Astrocyte of the cerebellum (primary cell): ENCODE measurements at places on chromosomes 5 and 9.
A peak's percentile ranks its signal among the peaks of the same experiment; 100 is the strongest.

- no peak for DNase-seq
Measured at GRCh38 chr5:175561085-175561484, 82.7 kb downstream of the SFXN1 start.

GRCh38 chr5:6868171-6868570, 154.9 kb downstream of the TENT4A start:
- no peak for DNase-seq

GRCh38 chr5:149126906-149127305, 14.4 kb upstream of the ABLIM3 start:
- DNase-seq, result no peak

DNA sequence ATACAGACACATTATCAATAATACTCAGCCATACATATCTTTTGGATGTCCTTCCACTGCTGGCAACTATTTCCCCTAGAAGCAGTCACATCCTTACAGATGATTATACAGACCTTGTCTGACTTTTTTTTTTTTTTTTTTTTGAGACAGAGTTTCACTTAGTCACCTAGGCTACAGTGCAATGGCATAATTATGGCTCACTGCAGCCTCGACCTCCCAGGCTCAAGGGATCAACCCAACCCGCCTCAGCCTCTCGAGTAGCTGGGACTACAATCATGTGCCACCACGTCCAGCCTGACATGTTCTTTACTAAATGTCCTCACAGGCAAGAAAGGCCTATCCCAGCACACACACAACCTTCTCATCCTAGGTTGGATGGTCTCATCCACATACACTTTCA, 24.0 kb downstream of the NR6A1 start:
- DNase-seq, result no peak

GRCh38 chr5:162160401-162160800, 92.8 kb downstream of the GABRG2 start:
- no peak for DNase-seq

DNA sequence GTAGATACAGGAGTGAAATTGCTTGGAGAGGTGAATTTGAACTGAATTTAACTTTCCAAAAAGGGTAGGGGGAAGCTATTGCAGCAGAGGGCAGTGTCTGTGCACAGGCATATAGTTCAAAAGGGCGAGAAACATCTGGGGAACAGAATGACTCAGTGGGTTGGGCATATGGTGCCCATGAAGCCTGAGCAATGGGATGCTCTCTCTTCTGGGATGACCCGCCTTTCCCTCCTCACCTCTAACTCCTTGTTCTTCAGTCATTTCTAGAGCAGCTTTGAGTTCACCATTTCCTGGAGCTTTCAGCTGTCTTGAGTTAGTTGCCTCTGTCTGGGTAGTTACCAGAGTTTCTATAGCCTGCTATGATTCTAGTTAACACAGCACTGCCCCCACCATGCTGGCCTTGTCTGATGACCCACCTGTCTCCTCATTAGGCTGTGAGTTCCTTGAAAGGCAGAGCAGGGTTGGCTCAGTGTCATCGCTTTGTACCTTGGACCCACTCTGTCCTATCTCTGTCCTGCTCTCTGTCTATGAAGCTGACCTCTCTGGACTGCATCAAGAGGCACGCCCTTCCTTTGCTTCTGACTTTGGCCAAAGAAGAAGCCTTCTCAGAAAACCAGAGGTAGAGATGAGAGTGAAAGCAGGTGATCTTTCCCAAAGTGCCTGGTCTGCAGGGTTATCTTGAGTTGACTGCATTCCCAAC, 299.6 kb upstream of the KLF4 start:
- no peak for DNase-seq

DNA sequence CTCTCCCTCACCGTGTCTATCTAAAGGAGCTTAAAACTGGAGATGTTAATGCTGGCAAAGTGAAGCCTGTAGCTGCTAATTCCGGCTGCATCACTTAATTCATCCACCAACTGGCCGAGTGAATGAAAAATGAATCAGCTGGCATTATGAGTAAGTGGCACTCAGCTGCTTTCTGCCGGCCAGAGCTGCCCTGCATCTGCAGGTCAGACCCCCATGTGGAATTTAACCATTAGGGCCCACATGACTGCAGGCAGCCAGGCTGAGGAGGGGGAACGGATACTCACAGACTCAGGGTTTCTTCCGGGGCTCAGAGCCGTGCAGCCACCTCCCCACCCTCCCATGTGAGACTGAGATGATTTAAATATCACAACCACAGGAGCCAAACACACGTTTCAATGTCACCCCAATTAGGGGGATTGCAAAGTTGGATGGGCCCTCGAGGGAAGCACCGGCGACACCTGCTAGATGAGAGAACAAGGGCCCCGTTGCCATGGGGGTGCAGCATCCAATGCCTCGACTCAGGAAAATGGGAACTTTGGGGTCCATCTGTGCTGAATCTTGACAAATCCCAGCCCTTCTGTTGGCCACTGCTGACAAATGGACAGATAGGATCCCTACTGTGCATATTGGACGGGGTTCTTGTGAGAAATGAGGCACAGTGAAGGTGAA, 115.6 kb upstream of the ALDH1B1 start:
- DNase-seq, result no peak

GRCh38 chr9:131080589-131080988, 15.7 kb upstream of the AIF1L start:
- no peak for DNase-seq

GRCh38 chr9:108786901-108787689, 68.7 kb downstream of the ACTL7B start:
- DNase-seq, result no peak

GRCh38 chr5:80069251-80069800, 34.2 kb downstream of the THBS4 start:
- no peak for DNase-seq

DNA sequence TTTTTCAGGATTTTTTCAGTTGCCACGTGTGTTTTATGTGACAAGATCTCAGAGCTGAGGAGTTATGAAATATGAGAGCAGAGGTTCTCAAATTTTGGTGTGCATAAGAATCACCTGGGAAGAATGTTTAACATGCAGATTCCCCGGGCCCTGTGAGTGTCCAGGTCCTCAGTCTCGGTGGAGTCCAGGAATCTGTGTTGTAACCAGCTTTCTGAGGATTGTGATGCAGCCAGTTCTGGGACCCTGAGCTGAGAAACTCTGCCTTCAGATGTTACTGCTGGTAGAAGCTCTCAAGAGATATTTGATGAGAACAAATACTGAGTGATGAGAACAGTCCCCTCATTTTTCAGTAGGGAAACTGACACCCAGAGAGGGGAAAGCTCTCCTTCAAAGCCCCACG, 102.8 kb upstream of the SAP30L start:
- no peak for DNase-seq

DNA sequence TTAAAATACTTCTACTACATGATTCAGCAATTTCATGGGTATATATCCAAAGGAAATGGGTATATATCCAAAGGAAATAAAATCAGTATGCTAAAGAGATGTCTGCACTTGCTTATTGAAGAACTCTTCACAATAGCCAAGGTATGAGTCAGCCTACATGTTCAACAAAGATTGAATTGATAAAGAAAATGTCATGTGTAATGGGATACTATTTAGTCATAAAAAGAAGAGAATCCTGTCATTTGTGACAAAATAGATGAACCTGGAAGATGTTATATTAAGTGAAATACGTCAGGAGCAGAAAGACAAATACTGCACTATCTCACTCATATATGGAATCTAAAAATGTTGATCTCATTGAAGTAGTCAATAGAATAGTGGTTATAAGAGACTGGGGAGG, 944.5 kb upstream of the CTNND2 start:
- no peak for DNase-seq

DNA sequence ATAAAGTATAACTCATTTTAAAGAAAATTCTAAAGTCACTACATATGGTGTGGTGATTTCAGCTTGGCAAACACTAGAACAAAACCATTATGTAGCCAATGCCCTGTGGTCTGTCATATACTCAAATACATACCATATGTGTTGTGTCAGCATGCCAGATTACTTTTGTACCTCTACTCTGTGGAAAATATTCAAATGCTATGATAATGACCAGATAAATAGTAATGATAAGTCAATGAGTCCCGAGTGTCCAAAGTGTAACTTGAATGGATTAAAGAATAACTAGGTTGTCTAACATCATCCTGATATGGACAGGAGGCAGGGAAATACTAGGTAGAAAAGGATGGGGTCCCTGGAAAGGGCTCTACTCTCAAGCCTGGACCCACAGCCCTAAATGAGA, 58.0 kb upstream of the IL6ST start:
- DNase-seq, result no peak

- DNase-seq, result no peak
Measured at GRCh38 chr5:99004960-99005359, 76.2 kb upstream of the CHD1 start.

DNA sequence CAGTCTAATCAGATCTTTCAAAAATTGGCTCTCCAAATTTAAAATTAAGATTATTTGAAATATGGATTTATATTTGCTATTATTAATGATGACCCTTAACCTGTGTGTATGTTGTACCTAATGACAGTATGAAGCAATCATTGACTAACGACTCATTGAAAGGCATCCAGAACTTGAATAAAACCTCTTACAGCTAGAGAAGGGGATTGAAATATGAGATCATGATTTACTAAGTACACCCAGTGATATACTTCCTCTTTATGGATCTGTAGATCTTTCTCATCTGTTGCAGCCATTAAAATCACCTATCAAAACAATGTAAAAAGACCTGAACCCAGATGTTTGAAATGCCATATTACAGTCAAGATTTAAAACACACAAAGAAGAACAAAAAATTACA, 126.5 kb downstream of the RPS23 start:
- no peak for DNase-seq

- DNase-seq, result no peak
Measured at GRCh38 chr5:31574772-31575171, 42.7 kb downstream of the C5orf22 start.

DNA sequence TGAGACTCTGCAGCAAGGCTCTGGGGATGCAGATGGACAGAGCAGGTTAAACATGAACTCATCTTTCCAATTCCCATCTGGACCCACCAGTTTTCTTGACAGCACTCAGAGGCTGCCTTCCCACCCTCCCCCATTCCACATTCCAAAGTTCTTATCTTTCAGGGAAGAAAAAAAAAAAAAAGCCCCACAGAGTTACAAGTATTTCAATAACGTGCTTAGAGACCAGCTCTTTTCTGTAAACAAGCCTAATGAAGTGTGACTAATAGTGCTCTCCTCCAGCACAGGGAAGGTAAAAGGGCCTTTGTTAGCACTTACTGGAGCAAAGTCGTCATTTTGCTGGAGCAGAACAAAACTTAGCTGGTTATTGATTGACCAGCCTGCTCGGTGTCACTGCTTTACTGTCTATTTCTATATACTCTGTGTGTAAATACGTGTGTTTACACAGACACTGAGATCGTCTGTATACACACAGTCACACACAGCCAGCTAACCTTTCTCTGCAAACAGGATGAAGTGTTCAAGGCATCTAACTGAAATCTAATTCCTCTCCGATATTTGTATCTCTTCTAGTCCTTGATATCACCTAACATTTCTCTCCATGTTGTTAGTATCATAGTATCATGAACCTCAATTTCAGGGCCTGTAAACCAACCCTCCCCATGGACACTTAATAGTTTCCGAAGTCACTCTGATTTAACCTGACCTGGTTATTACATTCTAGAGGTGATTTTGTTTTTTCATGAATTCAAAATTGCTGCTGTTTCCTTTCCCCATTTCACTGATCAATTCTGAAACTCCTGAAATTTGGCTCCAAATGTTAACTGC, 84.9 kb downstream of the ZNF608 start:
- peak; percentile 89 for DNase-seq

- DNase-seq, result peak; percentile 9
Measured at GRCh38 chr5:56637321-56637920, 177.9 kb upstream of the MAP3K1 start.

DNA sequence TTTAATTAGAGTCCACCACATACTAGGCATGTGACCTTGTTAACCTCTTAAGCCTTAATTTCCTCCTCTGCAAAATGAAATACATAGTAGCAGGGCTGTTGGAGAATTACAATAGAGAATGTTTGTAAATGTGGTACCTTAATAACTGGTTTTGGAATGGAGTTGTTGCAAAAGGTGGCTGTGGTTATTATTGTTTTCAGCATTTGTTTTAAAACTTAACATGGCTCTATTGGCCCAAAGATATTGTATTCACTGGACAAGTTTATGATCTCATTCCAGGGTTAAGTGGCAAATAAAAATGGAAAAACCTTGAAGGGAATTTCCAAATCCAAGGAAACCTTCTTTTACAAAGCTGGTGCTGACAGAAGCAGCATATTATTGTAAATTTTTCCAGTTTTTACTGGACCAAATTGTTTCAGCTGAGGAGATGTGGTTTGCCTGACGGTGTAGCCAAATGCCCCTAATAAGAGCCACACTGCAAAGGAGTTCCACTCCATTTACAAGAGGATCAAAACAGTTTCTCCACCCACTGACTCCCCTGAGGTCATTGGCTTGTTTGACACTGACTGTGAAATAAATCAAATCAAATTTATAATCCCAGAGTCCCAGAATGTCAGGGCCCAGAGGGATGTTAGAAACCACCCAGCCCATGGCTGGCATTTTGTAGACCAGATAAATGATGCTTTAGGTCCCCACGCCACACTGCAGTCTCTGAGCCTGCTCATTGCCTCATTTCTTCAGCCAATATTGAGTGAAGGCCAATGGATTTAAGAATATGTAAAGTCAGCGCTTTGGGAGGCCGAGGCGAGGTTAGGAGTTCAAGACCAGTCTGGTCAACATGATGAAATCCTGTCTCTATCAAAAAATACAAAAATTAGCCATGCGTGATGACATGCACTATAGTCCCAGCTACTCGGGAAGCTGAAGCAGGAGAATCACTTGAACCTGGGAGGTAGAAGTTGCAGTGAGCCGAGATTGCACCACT, 45.2 kb downstream of the ADRA1B start:
- no peak for DNase-seq

DNA sequence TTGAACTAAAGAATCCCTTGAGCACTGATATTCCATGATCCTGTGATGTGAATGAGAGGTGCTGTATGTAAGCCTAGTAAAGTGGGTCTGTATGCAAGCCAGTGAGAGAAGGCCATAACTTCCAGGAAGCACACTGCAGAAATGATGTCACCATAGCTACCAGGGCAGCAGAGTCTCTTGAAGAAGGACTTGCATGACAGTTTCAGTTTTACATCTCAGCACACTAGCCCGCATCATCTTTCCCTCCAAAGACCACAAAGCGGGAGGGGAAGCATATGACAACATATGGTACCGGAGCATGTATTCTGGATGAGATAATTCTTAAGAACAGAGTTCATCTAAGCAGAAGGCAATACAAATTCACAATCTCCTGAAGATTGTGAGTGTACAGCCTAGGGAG, 37.6 kb upstream of the MAST4 start:
- no peak for DNase-seq

DNA sequence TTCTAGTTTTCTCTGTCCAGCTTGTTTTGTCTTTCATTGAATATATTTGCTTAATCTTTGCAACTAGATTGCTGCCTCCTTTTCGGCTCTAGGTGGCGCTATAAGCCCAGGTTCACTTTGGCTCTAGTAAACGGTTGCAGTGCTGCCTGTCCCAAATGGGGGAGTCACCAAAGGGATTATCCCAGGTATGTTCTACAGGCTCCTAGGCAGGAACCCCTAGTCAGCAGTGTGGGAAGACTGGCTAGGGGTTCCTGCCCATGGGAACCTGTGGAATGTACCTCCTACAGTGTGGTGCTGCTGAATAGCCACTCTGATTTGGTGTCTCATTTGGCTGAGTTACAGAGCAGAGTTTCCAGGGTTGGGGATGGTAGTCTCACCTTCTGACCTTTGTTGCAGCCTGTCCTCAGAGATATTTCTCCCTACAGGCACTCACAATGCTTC, 85.2 kb downstream of the ARSB start:
- DNase-seq, result peak; percentile 57
